Brain microvascular endothelial cell (primary cell): ENCODE measurements at places on chromosomes 3 and 15.

GRCh38 chr15:55884223-55884622 is 109.2 kb downstream of the NEDD4 start:
- DNase-seq = no peak

GRCh38 chr3:155001289-155002010 is 78.7 kb upstream of the MME start:
- DNase-seq = no peak

- DNase-seq = no peak
Measured at GRCh38 chr3:77055841-77056341, 16.0 kb downstream of the ROBO2 start.

DNA sequence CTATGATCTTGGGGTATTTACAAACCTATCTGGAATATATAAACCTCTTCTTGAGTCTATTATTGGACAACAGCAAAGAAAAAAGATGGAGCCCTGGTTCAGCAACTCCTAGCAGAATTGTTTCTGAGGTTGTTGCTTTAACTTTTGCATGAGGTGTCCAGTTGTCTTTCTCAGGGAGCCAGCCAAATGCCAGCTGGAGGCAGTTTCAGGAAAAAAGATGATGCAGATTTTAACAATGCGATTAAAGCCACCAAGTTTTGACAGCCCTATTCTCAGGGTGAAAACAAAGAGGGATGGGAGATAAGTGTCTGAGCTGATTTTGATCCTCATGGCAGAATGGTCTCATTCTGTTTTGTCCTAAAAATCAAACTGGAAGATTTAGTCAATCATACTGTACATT is 181.6 kb upstream of the RASGRP1 start:
- DNase-seq = no peak

DNA sequence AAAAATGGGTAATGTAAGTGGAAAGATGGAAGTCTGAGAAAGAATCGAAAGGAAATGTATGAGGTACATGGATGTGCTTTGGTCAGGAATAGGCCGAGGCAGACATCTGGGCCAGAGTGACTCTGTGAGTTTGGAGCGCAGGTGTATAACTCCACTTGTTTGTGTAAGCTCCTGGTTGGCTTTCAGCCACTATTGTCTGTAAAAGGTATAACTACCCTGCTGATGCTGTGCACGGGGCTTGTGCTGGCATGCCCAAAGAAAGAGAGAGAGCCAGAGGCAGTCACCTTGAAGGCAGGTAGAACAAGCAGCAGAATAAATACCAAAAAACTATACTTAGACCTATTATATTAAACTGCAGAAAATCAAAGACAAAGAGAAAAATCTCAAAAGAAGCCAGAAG is 32.7 kb upstream of the CD96 start:
- DNase-seq = no peak

DNA sequence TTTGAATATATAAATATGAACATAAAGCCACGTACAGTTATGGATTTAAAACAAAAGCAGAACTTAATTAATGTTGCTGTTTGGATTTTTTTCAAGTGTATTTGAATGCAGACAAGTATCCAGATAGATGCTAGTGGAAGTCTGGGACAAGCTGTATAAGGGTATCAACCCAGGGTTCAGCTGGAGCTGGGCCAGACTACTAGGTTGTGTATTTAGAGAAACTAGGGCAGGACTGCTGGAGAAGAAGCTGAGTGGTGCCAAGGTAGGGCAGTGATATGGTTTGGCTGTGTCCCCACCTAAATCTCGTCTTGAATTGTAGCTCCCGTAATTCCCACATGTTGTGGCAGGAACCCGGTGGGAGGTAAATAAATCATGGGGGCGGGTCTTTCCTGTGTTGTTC is 189.8 kb upstream of the CTDSPL start:
- no peak for DNase-seq

DNA sequence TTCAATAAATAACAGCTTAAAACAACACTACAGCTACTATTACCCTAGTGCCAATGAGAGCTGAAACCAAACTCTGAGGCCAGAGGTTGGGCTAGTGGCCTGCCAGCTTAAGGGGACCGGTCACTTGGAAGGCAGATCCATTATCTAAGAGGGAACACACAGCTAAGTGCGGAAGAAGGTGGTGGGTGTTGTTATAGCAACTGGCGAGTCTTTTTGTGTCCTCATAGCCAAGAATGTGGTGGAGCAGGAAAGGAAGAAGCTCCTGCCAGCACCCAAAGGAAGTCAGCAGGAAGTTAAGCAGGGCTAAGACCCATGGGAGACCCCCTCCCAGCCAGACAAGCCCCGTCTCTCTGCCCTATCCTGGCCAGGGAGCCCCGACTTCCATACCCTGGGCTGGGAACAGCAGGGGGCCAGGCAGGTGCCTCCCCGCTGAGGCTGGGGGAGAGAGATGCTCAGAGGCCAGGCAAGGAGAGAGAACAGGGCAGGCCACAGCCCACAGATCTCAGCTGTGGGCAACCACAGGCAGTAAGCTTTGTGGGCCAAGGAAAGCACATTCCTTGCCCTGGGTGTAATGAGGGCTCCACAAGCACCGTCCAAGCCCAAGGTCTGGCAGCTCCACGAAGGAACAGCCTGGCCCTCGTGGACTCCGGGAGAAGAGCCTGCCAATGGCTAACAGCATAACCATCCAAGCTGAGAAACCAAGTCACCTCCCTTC is 34.0 kb upstream of the HRH1 start:
- DNase-seq = no peak

DNA sequence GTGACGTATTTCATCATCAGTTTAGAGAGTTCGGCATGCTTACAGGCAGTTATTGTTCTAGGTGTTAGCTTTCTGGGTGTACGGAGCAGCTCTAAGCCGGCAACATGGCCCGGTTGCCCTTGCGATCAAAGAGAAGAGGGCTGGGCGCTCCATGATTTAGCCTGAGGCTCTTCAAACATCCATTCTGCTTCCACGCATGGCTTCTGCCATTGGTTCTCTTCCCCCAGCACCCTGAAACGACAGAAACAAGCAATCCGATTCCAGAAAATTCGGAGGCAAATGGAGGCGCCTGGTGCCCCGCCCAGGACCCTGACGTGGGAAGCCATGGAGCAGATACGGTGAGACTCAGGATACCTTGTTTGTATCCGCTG is 574 bp downstream of the NGRN start:
- DNase-seq = peak; percentile 20

- peak; percentile 55 for DNase-seq
Measured at GRCh38 chr3:148309390-148310035, 388.2 kb upstream of the AGTR1 start.

DNA sequence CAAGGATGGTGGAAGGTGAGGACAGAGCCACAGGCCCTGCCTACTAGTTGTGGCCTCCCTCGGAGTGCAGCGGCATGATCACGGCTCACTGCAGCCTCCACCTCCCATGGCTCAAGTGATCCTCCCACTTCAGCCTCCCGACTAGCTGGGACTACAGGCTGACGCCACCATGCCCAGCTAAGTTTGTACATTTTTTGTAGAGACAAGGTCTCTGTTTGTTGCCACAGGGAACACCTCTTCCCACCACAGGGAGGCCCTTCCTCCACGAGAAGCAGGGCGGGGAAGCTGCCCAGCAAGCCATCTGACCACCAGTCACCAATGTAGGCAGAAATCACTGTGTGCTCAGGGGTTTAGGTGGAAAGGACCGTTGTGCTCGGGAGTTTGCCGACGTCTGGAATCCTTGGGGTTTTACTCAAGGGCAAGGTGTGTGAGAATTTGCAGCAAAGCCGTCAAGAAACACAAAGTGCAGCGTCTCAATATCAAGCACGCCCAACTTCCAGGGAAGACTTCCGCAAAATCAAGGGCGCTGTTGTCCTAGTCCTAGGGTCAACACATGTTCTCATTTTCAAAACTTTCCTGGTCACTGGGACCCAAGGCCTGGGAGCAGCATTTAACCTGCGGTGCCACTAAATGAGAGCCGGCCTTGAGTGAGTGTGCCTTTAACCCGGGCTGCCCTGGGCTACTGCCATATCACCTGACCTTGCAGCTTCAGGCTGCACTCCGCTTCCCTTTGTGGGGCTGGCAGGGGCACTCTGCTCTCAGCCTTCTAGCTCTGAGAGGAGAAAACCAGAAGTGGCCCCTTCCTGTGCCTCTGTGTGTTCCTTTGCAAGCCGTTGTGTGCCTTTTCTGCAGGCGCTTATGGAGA is 65.7 kb downstream of the SLC12A8 start:
- DNase-seq = no peak

GRCh38 chr3:156535162-156535627 is 19.7 kb downstream of the SSR3 start:
- DNase-seq = peak; percentile 99

DNA sequence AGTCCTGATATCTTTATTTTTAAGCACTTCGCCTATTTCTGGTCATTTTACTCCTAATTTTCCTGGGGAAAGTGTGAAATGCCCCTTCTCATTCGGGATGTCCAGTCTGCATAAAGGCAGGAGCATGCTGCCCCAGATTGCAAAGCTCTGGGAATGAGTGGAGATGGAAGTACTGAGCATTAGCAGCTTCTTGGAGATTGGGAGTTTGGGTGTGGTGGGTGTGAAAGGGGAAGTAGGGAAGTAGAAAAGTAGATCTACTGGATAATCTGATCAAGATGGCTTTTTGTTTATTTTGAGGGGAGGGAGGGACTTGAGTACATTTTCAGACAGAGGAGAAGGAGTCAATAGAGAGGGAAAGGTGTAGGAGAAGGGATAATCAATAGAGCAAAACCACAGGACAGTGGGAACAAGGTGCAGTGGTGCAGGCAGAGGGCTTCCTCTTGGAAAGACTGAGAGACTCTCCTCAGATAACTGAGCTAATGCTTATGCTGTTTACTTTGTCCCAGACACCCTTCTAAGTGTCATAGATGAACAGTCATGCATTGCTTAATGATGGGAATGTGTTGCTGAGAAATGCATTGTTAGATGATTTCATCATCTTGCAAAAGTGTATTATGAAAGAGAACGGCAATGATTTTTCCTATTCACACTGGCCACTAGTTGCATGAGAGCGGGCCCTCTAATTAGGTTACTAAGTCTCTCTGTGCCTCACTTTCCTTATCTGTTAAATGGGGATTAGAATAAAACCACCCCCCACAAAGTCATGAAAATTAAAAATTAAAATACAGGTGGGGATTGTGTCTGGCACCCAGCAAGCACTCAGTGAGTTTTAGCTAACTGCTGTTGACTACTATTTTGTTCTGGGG is 45.5 kb downstream of the PHLDB2 start:
- peak; percentile 80 for DNase-seq

GRCh38 chr3:100053951-100054620 is 60.2 kb downstream of the FILIP1L start:
- DNase-seq = no peak

GRCh38 chr3:106115557-106115956 is 246.7 kb upstream of the CBLB start:
- no peak for DNase-seq

DNA sequence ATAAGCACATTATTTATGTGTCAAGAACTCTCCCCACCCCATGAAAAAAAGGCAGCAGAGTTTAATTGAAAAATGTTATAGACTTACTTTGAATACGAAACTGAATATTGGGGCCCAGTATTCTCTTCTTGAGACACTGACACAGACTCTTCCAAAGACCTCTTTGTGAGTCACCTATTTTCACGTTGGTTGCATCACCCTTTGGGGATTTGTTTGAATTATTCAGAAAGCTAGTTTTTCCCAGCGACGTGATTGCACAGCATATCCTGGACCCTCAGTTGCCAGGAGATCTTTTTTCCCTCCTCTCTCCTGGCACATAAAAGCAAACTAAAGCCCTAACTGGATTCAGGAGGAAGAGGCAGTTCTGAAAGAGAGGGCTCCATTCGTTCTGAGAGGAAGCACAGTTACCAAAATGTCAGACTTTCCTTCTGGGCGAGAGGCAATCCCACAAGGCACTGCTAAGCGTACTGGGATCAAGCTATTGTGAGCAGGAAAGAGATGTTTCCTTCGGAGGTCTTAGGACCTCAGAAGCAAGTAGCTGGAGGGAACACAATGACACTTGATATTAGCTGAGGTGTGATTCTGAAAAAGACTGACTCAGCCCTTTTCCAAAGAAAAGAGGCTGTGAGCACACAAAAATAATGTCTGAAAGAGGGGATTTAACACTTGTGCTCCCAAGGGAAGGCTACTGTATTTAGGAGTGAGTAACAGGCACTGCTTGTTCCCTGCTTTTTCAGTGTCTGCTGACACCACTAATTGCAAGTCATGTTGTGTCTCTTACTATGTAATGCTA is 65.8 kb upstream of the CADPS start:
- DNase-seq = no peak

DNA sequence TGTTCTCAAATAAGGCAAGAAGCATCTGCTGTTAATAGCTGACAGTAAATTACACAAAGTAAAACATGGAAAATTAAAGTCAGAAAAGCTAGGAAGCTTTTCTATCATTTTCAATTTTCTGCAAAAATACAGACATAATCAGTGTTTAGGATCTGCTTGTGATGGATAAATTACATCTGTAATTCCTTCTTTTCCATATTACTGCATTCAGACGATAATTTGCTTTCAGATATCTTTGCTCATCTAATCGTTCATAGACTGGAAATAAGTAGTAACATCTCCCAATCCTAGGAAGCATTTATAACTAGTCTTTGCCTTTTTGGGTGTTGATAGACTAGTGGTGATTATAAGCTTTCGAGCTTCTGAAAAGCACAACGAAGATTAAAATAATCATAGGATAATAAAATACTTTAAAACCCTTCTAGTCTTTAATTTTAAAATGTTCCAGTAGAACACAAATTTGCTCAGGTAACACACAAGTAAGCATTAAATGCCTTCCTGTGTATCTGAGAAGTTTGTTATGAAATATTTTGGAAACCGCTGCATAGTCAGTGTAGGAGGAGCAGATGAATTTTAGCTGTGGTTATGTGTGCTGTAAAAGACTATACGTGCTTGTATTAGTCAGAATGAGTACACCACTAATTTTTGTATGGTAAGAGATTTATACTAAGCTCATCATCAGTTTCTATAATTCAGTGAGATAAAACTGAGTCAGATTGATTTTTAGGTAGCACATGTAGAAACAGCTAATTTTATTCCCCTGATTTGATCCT is 41.0 kb downstream of the MBNL1 start:
- no peak for DNase-seq

GRCh38 chr15:85619992-85620689 is 174.6 kb downstream of the KLHL25 start:
- no peak for DNase-seq

DNA sequence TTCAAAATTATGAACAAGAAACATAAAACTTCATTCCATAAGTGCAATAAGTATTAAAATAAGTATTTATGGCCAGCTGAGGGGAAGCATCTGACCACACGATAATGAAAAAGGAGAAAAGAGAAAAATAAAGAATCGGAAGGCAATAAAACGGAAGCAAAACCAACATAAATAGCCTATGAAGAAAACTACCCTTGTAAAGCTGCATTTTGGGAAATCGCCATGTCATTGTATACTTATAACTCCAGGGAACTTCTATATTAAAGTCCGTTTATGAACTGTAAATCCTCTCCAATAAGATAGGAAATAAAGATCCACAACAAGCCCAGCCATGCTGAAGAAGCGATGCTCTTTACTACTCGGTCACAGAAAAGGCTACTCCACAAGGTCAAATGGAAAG is 47.7 kb downstream of the MORC1 start:
- DNase-seq = no peak

- no peak for DNase-seq
Measured at GRCh38 chr15:78915341-78916087, 29.3 kb downstream of the CTSH start.
